Activated CD8-positive, alpha-beta memory T cell treated with anti-CD3 and anti-CD28 coated beads, Interleukin-2, amount 10 ng/mL, durations not matched to agents 7 days and 5 days (primary cell): ENCODE measurements at places on chromosomes 4 and X. TPM values are rescaled to one million over a fixed set of nuclear protein-coding genes. Genes with fewer than 3 reads are reported as not detected.

MAPK10 gene
- total RNA-seq, result not detected

CTSO gene
- total RNA-seq, result 3.0 TPM

- DNase-seq, result no peak
These were observed 35.3 kb downstream of the ARFIP1 start for GRCh38 chr4:152815078-152815477.

- DNase-seq, result no peak
These were observed 16.0 kb upstream of the PAPSS1 start for GRCh38 chr4:107736037-107736436.

- DNase-seq, result no peak
These were observed 32.0 kb downstream of the ELF2 start for GRCh38 chr4:139144911-139145551.

- DNase-seq, result no peak
These were observed 102.4 kb downstream of the CPE start for GRCh38 chr4:165481053-165481835.

BMP15 gene
- not detected for total RNA-seq

DNA sequence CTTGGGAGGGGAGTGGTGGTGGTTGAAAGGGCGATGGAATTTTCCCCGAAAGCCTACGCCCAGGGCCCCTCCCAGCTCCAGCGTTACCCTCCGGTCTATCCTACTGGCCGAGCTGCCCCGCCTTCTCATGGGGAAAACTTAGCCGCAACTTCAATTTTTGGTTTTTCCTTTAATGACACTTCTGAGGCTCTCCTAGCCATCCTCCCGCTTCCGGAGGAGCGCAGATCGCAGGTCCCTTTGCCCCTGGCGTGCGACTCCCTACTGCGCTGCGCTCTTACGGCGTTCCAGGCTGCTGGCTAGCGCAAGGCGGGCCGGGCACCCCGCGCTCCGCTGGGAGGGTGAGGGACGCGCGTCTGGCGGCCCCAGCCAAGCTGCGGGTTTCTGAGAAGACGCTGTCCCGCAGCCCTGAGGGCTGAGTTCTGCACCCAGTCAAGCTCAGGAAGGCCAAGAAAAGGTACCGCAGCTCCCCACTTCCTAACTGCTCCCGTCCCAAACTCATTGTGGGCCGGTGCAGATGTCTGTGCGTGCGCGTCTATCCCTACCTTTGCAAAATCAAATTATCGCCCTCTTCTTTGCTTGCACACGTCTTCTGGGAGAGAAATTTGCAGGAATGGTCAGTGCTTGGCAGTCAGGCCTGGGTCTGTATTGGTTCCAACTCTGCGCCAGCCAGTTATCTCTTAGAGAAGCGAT lies 533 bp downstream of the IL15 start:
- peak; percentile 47 for DNase-seq

SYNPO2 gene
- 0.89 TPM for total RNA-seq

ZNF185 gene
- total RNA-seq, result 0.91 TPM

- DNase-seq, result no peak
These were observed 312.3 kb upstream of the DKK2 start for GRCh38 chr4:107348188-107349050.

DNA sequence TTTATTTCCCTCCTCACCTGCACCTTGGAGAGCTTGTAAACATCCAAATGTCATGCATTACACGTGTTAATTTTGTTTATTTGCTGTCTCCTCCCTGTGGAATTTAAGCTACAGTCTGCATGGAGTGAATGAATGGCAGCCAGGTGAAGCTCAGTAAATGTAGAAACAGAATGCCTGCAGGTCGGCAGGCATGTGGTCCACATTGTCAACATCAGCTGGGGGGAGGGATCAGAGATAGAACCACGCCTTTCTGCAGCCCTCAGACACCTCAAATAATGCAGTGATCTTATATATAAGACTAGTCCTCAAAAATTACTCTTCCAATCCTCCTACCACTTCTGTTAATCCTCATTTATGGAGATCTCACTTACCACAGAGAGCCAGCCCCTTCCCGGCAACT lies 131.2 kb upstream of the KIT start:
- DNase-seq, result no peak
